Skin of body (tissue), 3 donors: ENCODE measurements at places on chromosomes 5 and 9. TPM values are rescaled to one million over a fixed set of nuclear protein-coding genes. Genes with fewer than 3 reads are reported as not detected.

Gene OTP
- total RNA-seq, result not detected

Gene PCA3
- total RNA-seq, result 0.20 TPM

Gene CD274
- total RNA-seq, result 1.5 TPM

Gene IL13
- 0.10 TPM for total RNA-seq

Gene SLC6A7
- total RNA-seq, result not detected

Gene IDNK
- total RNA-seq, result 3.8 TPM

Gene PCDHB13
- 2.9 TPM for total RNA-seq

Gene PRSS3
- 6.9 TPM for total RNA-seq

Gene CD14
- total RNA-seq, result 52.3 TPM

Gene PAPPA
- 4.4 TPM for total RNA-seq

Gene LCN10
- total RNA-seq, result not detected
